M059J (cell line): ENCODE measurements at places on chromosomes 2 and 18. TPM values are rescaled to one million over a fixed set of nuclear protein-coding genes. Genes with fewer than 3 reads are reported as not detected.

GRCh38 chr2:10080536-10081304 is 509 bp upstream of the CYS1 start:
- DNase-seq: no peak

DNA sequence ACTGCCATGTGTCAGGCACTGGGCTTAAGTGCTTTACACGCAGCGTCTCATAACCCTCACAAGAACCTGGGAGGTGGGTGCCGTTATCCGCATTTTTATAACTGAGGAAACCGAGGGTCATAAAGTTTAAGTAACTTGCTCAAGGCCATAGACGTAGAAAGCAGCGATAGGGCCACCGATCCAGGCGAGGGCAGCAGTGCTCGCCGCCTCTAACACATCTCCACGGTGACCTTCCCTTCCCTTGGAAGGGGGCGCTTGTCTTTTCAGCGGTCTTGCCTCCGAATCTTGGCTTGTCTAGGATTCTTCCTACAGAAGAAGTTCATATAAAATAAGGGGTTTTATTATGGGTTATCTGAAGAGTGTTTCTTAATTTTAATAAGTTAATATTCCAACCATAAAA is 186.6 kb downstream of the GBX2 start:
- DNase-seq: no peak

GRCh38 chr2:128735296-128735960 is 416.8 kb upstream of the HS6ST1 start:
- no peak for DNase-seq

- DNase-seq: peak; percentile 27
These were observed 77.3 kb upstream of the PHLPP1 start for GRCh38 chr18:62637807-62638687.

The BIN1 gene
- 36.3 and 51.1 TPM in 2 replicates for total RNA-seq

DNA sequence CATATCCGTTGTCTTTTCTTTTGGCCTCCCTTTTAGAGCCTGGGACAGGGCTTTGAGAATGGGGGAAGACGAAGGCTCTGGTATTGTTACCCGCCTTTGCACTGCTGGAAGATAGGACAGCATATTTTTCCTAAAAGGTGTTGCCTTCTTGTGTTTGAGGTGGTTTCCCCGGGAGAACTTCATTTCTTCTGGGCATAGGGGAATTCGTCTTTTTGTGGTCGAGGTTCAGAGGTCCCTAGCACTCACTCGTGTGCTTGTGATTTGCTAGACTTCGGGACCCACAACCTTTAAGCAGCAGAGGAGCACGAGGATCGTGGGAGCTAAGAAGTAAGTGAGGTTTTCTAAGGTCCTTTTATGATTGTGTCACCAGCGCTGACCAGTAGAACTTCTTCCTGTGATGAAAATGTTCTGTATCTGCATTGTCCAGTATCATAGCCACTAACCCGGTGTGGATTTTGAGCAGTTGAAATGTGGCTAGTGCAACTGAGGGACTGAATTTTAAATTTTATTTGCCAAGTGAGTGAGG is 611 bp downstream of the ZNF512 start:
- DNase-seq: peak; percentile 12

DNA sequence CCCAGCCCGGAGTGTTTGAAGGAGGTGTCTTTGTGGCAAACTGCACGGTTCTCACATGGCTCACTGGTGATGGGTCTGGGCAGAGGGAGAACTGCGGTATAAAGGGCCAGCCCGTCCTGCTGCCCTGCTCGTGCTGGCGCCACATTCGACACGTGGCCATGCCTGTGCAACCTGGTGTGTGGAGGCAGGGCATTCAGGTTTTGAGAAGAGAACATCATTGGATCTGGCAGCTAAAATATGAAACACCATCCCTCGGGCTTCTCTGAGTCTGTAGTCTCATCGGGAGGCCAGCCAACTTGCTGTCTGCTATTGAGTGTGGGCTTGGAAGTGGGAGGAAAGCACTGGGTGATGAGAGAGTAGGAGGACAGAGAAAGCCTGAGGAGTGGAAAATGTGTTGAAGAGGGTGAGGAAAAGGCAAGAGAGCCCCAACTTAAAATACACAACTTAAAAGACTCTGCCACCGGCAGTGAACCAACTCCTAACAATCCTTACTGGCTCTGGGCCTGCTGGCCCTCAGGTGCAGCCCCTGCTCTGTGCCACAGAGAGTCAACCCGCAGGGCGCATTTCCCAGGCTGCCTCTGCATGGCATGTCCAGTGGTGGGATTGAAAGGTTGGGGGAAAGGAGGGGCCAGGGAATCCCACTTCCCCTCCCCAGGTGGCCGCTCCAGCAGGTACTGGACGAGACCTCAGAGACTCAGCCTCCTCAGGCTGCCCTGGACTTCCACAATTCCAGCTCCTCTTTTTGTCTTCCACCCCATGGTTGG is 112.7 kb upstream of the DLX2 start:
- DNase-seq: peak; percentile 23

- DNase-seq: peak; percentile 64
These were observed 54.6 kb downstream of the IL1R2 start for GRCh38 chr2:102046135-102046986.

DNA sequence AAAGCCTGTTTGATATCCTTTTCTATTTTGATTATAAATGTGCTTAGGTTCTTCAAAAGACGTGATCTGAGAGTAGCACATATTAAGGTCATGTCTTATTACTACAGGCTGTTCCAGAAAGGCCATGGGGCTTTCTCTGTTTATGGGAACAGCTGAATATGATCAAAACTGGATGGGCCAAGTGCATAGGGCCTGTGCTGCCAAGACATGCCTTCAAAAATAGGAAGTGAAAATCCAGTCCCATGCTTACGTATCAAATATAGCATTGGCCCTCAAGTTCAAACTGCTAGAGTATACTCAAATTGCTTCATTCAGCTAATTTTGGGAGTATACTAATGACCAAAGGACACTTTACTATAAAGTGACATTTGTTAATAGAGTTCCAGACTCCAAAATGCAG is 24.1 kb downstream of the SLC25A52 start:
- DNase-seq: no peak

The TACR1 gene
- total RNA-seq: 0.22 and 0.25 TPM in 2 replicates

- DNase-seq: peak; percentile 85
These were observed 3.5 kb downstream of the CDK5R2 start for GRCh38 chr2:218962859-218963492.

The HOXD12 gene
- 0.12 TPM in 1 of 2 replicates, not detected in the other for total RNA-seq

DNA sequence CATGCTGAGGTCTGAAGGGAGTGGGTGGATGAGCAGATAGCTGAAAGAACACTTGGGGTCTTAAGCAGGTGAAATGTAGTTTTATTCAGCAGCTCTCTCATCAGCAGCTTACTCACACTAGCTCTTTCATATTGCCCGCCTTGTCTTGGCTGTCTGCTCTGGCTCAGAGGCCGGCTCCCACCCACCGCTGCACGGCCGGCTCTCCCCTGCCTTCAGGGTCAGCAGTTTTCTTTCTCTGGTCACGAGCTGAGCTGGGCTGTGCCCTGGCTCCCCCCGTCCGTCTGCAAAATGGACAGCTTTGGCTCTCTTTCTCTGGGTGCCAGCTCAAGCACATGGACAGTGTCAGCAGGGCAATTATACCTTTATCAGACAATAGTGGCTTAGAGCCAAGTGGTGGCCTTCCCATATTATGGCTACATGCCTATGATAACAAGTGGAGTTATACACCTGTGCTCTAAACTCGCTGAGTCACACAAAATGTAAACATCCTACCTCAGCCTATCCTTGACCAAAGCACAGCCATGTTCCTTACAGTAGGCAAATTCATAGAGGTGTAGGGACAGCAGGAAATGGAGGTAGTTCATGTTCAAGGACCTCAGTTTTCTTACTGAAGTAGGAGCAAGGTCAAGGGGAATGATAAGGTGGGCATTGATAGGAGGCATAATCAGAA is 224.8 kb downstream of the SOCS6 start:
- no peak for DNase-seq

DNA sequence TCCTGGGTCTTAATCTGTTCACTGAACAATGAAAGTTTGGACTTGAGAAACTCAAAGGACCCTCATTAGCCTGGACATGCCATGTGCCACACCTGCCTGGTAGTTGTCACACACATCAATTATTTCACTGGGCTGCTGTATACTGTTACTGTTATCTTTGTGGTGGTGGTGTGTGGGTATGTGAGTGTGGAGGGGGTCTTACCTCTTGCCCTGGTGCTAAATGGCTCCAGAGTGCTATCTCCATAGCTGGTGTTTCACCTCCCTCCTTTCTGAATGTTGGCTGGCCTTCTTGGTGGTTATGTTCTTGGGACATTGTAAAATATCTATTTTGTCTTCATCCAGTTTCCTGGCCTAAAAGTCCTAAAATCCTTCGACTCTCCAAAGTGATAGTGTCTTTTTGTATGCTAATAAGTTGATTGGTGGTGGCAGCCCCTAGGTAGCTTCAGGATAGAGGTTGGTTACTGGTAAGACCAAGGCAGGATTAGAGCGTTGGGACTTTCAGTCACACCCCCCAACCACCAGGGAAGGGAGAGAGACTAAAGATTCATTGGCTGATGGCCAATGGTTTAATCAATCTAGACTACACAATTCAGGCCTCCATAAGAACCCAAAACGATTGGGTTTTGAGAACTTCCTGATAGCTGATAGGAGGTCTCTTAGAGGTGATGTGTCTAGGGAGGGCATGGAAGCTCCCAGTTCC is 328.1 kb downstream of the MYCN start:
- no peak for DNase-seq

The TUBB8B gene
- total RNA-seq: not detected in 2 replicates

The VRK2 gene
- total RNA-seq: 18.8 and 22.3 TPM in 2 replicates

The TMEM182 gene
- total RNA-seq: 5.5 and 11.1 TPM in 2 replicates

DNA sequence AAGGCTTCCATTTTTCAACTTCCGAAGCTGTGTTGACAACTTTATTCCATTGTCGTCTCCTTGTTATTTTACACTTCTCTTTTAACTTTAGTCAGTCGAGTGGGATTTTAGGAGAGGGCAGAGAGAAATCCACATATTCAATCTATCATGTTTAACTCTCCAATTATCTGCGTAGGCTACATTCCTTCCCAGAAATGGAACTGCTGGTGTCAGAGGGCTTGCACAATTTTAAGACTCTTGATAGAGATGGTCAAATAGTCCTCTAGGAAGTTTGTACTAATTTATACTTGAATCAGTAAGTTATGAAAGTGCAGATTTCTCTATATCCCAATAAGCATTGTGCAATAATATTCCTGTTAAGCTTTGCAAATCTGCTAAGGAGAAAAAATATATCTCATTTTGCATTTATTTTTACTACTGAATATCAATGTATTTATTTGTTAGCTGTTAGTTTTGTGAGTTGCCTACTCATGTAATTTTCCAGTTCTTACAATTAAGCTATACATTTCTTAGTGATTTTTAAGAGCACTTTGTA is 95.6 kb downstream of the CYP26B1 start:
- no peak for DNase-seq

DNA sequence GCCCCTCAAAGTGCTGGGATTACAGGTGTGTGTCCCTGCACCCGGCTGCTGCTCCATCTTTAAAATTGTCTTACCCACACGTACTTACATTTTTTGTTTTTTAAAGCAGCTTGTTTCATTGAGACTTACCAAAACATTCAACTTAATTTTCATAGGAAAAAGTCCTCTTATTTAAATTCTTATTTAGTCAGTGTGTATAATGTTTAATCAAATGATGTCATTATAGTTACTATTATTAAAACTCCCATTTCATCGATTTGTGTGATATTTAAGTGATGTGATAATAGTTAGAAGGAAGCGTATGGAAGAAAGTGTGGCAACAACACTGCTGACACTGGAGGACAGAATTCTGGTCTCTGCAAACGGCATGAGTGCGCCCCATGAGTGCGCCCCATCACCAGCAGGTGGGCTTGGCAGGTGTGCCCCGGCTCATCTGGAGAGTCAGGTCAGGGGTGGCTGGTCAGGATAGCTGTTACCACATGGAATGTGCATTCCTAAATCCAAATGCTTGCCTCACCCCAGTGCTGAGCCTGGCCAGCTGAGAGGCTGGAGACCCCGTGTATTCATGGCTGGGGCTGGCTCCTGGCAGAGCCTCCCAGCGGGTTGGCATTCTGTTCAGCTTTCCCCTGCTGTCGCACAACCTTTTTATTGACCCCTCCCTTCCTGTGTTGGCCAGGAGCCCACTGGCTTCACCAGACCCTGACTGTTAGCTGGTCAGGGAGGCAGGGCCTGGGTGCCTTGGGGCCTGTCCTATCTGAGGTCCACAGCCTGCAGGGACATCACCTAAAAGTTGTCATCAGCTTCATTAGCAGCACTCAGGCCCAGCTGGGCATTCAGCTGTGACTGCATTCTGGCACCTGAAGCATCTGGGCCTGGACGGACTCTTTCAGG is 79.7 kb downstream of the AGAP1 start:
- no peak for DNase-seq

DNA sequence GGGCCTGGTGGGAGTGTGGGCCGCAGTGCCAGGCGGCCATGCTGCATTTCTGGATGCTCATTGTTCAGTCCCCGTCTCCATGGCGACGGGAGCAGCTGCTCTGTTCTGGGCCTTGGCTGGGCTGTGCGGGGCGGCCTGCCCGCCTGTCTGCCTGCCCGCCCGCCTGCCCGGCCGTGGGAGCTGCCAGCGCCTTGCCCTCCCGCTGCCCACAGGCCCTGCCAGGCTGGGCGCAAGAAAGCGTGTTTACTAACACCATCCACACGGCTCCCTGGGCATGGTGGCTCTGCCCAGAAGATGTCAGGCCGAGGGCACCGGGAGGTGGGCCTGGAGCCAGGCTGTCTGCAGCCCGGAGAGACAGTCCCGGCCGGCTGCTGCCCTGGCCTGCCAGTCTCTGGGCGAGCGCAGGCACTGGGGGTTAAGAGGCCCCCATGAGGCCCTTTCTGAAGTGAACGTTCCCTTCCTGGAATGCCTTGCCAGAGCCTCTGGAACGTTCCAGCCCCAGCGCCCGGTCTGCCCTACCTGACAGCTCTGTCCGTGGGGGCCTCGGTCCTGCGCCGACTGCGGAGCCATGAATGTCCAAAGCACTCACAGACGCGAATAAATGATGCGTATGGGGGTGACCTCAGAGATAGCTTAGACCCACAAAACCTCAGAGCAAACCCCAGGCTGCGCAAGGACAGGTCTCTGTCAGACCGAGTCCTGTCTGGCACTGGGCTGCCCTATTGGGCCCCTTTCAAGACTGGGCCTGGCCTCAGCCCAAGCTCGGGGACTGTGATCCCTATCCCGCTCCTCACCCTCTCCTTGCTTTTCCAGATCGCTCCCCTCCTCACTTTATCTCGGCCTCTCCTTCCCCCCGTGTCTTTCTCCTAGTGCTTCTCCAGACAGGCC is 44.3 kb downstream of the MYCN start:
- no peak for DNase-seq

DNA sequence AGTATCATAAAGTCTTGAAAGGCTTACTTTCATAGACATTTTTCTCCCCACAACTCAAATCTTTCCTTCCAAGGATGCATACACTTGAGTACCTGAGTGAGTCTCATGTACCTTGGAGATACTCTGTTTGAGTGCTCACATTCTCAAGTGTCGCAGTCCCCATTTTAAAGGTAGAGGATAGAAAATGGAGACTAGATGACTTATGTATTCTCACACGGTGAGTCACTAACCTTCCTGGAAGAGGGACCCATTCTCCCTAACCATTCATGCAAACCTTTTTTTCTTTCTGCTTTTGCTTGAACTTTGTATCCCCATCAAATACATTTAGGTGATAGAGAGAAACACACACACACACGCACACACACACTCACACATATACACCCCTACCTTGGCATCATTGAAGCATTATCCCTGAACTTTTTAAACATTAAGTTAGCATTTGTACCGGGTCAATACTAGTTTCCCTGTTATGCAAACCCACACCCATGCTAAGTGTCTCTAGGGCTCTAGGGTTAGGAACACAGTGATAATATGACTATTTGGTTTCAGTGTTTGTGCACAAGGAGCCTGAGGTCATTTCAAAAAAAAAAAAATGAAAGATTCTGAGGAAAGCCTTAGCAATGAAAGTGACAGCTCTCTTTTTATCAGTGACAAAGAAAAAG is 236.2 kb downstream of the IKZF2 start:
- DNase-seq: peak; percentile 51
